ENCODE measurements at places on chromosomes 4 and X. TPM values are rescaled to one million over a fixed set of nuclear protein-coding genes. Genes with fewer than 3 reads are reported as not detected.
A peak's percentile ranks its signal among the peaks of the same experiment; 100 is the strongest.

Gene MAP7D2
- total RNA-seq, result 5.0 TPM

Gene NAT8L
- not detected for total RNA-seq

Gene NXF2B
- not detected for total RNA-seq

Gene FBXW7
- 62.1 TPM for total RNA-seq

Gene JCHAIN
- total RNA-seq, result 0.33 TPM

Gene WDFY3
- 118 TPM for total RNA-seq

Gene DMRTC1B
- not detected for total RNA-seq

DNA sequence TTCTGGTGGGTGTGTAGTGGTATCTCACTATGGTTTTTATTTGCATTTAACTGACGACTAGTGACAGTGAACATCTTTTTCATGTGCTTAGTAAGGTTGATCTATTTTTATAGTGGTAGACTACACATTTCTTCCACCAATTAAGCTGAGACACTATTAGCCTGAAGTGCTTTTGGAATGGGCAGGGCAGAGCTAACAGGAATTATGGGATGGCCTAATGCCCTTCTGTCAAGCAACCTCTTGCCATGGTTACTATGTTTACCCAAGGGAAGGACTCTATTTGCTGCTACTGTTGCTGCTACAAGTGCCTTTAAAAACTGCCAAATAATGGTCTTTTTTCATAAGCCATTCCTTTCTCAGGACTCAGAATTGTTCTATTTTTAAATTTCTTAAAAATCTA is 676.7 kb upstream of the ACTRT1 start:
- DNase-seq, result no peak

DNA sequence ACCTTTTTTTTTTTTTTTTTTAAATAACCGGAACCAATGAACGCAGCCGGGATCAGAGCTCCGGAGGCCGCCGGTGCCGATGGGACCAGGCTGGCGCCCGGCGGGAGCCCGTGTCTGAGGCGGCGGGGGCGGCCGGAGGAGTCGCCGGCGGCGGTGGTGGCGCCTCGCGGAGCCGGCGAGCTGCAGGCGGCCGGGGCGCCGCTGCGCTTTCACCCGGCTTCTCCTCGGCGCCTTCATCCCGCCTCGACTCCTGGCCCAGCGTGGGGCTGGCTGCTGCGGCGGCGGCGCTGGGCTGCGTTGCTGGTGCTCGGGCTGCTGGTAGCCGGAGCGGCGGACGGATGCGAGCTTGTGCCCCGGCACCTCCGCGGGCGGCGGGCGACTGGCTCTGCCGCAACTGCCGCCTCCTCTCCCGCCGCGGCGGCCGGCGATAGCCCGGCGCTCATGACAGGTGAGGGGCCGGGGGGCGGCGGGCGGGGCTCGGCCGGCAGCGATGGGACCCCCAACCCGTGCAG is 337 bp downstream of the STIM2 start:
- DNase-seq, result peak; percentile 57

DNA sequence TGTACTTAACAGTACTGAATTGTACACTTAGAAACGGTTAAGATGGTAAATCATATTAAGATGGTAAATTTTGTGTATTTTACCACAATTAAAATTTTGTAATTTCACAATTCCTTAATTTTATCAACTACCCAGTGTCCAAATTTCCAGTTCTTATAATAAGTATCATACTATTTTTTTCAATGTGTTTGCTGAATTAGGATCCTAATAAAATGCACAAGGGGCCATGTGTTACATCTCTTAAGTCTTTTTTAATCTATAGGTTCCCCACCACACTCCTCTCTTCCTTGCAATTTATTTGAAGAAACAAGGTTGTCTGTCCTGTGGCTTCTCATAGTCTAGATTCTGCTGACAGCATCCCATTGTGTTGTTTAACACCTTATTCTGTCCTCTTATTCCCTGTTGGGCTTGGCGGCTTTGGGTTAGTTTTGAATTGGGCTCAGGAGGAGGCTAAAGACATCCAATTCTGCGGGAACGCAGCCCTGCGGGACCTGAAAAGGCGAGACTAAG is 533 bp upstream of the SYAP1 start:
- DNase-seq, result no peak

DNA sequence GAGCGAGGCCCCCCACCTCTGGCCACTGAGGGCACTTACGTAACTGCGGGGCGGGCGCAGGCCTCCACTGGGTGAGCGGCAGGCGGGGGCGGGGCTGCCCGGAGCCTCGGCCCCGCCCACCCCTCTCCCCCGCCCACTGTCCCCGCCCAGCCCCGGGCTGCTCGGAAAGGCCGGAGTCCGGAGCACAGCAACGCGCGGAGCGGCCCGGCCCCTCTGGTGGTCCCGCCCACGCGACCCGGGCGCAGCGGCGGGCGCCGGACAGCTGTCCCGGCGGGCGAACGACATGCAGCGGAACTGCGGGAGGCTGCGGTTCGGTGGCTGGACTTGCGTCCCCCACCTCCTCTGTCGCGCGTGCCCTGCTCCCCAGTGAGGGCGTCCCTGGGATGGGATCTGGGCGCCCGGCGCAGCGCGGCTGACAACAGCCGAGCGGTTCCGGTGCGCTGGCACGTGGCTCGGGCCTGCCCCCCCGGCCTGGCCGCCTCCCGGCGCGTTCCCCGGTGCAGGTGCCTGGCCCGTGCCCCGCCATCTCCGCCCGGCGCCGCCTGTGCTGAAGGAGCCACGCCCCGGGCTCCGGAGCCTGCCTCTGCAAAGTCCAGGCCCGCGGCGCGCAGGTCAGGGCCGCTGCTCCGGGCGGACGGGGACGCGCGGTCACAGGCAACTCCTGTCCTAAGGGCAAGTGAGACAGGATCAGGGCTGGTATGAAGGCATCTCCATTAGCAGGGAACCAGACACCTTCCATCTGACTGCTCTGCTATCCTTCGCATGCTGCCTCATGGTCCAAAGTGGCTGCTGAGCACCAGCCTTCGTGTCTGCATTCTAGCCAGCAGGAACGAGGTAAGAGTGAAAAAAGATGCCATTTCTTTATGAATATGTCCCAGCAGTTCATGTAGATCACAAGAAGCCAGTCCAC is 21.8 kb upstream of the JAKMIP1 start:
- DNase-seq, result peak; percentile 5

DNA sequence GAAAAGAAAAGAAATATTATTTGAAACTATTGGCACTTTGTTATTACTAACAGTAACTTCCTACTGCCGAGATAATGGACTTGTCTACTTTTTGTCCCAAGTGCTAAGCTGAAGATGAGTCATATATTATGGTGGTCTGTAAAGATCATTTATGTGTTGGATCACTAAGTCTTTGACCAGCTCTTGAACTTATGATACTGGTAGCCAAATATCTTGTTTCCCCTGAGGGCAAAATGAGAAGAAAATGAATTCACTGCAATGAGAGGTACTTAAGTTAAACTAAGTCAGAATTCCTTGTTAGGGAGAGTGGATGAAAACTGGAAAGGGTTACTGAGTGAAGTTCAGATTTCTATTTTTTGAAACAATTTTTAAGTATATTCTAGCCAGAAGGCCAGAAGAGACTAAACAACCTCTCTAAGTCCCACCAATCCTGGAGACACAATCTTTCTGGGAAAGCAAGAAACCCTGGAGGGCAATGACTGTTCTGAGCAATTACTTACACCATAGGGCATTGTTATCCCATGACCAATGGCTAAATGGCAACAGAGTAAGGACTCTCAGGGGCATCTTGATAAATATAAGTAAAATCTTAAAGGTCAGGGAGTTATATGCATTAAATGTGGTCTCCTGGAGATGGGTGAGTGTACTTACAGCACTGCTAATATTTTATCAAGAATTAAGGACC is 287.7 kb downstream of the STIM2 start:
- no peak for DNase-seq

GRCh38 chr4:76182463-76182862 is 31.2 kb downstream of the SCARB2 start:
- peak; percentile 66 for DNase-seq

GRCh38 chr4:94168321-94168720 is 39.3 kb upstream of the SMARCAD1 start:
- DNase-seq, result no peak

GRCh38 chr4:59983852-59984251 is 1216.3 kb upstream of the ADGRL3 start:
- no peak for DNase-seq

- DNase-seq, result no peak
These were observed 45.5 kb downstream of the PSAPL1 start for GRCh38 chr4:7389101-7389701.

- peak; percentile 36 for DNase-seq
These were observed 7.6 kb downstream of the FABP2 start for GRCh38 chr4:119314356-119314755.

DNA sequence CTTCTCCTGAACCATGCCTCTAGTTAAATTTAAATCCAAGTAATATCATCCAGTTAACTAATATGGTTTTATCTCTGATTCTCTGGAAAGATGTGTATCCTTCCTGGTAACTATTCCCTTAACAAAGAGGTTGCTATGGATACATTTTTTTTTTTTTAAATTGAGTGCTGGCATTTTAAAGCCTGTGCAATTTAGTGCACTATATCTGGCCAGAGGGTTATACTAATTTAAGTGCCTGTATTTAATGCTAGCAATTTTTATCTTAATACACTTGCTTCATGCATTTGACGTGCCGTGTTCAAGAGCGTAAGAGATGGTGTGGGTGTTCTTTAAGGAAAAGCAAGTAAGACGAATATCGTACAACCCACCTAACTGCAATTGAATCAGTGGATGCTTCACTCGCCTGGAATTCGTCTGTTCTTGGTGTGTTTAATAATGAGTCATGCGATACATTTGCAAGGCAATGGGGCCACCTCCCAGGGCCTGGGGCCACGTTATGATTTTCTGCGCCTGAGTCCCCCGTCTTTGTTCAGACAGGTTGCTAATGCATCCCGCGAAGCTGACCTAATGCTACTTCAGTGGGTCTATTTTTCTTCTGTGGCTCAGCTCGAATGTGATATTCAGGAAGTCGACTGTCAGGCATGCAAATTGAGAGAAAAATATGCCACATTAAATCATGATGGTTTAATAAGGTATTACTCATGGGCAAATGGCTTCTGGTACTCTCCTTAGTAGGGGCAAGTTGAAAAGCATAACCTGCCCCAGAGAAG is 14.2 kb upstream of the MID1 start:
- peak; percentile 95 for DNase-seq

GRCh38 chrX:38574858-38575257 is 13.5 kb downstream of the TSPAN7 start:
- DNase-seq, result no peak

DNA sequence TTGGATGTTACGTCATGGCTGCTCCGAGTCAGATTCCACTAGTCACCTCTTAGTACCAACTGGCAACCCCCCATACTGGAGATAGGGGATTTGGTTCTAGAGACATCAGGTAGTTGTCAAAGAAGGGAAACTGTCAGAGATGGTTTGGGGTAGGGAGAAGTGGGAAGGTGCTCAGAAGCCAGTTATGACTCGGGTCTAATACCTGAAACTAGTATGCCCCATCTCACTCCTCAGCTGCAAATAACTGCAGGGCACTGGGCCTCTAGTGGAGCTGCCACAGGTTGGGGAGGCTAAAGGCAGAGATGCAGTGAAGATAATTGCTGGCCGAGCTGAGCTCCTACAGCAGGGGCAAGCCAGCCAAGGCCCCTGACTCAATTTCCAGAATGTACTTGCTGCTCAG is 30.0 kb downstream of the OTUD6A start:
- no peak for DNase-seq

GRCh38 chr4:185837415-185838103 is 25.6 kb upstream of the SORBS2 start:
- DNase-seq, result no peak

DNA sequence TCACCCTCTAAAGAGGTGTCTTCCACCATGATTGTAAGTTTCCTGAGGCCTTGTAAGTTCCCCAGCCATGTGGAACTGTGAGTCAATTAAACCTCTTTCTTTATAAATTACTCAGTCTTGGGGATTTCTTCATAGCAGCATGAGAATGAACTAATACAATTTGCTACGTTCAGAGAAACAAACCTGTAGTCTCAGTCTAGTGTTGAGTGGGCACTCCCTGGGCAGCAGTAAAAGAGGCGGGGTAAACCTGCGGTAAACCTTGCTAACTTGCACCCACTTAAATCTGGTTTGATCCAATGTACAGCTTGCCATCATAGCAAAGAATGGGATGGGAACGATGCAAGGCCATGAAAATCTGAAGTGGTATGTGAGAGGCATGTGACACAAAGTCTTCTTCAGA is 22.4 kb downstream of the GRXCR1 start:
- DNase-seq, result no peak

DNA sequence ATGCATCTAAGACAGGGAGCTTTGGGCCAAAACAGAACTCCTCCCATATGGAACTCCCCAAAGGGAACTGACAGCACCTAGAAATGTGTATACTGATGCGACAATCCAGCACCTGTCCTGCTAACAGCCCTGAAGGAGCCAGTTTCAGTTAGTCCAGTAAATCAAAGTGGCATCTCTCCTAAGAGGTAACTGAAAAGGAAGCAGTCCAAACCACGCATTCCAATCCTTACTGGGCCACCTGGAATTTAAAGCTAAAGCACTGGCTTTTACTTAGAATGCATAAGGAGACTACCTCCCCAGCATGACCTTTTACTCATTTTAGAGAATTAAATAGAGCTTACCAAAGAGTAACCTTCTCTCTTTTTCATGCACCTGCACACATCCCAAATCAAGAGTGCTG is 586.8 kb upstream of the PITX2 start:
- no peak for DNase-seq

DNA sequence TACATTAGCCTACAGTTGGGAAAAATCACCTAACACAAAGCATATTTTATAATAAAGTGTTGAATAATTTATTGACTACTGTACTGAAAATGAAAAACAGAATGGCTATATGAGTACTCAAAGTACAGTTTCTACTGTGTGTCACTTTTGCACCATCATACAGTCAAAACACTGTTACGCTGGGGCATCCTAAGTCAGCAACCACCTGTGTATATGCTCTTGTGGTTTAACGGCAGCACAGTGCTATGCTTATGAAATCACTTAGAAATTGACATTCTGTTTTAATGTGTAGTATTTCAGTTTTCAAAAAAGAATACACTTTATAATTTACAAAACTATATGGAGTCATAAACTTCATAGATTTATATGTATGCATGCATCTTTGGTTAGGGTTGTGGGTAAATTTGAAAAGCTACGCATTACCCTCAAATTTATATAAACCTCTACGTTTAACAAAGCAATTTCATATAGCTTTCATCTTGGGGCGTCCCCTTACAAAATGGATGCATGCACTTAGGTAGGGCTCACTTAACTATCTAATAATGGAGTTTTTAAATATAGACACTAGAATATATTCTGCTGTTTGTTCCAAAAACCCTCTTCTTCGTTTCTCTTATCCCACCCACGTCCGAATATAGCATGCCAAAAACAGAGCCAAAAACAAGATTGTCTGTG is 690 bp upstream of the NEIL3 start:
- DNase-seq, result no peak

GRCh38 chrX:77447653-77448569 is 722 bp downstream of the FGF16 start:
- DNase-seq, result no peak
